ENCODE measurements at places on chromosomes 6 and 20. TPM values are rescaled to one million over a fixed set of nuclear protein-coding genes. Genes with fewer than 3 reads are reported as not detected.

FBXO5 gene
- polyA plus RNA-seq = 5.3 TPM

SIRPB2 gene
- polyA plus RNA-seq = 0.07 TPM

PSMG4 gene
- 53.8 TPM for polyA plus RNA-seq

ANKS1A gene
- 5.3 TPM for polyA plus RNA-seq

TNF gene
- 1.1 TPM for polyA plus RNA-seq

SOBP gene
- polyA plus RNA-seq = not detected

NTSR1 gene
- polyA plus RNA-seq = not detected

ADRM1 gene
- 73.7 TPM for polyA plus RNA-seq

OPRL1 gene
- 1.3 TPM for polyA plus RNA-seq

KCNK16 gene
- polyA plus RNA-seq = not detected

RBBP9 gene
- polyA plus RNA-seq = 6.9 TPM

SIRPA gene
- not detected for polyA plus RNA-seq

ARFGEF3 gene
- polyA plus RNA-seq = not detected

SPATS1 gene
- polyA plus RNA-seq = not detected

C6orf132 gene
- not detected for polyA plus RNA-seq

OR14J1 gene
- polyA plus RNA-seq = not detected

TSBP1 gene
- polyA plus RNA-seq = not detected

Data from naive thymus-derived CD4-positive, alpha-beta T cell (primary cell).